Mononuclear cell (primary cell): ENCODE measurements at places on chromosomes 4 and X. TPM values are rescaled to one million over a fixed set of nuclear protein-coding genes. Genes with fewer than 3 reads are reported as not detected.

The PRSS12 gene
- total RNA-seq, result 0.21 TPM

The SPATA4 gene
- total RNA-seq, result not detected

The STBD1 gene
- total RNA-seq, result not detected

The TSPAN6 gene
- 0.94 TPM for total RNA-seq

The ESX1 gene
- total RNA-seq, result not detected

The POF1B gene
- total RNA-seq, result 0.21 TPM

The ARMCX2 gene
- 0.94 TPM for total RNA-seq

The UGT2A1 gene
- total RNA-seq, result not detected

The HERC3 gene
- 50.2 TPM for total RNA-seq

The DDIT4L gene
- total RNA-seq, result 0.21 TPM

The MFAP3L gene
- 23.0 TPM for total RNA-seq

The WDR45 gene
- total RNA-seq, result 48.7 TPM

The AFF2 gene
- total RNA-seq, result 16.2 TPM

The RPA4 gene
- 0.42 TPM for total RNA-seq

The TRIM61 gene
- 0.52 TPM for total RNA-seq

The TEX11 gene
- not detected for total RNA-seq

The ADRA2C gene
- total RNA-seq, result not detected

The TCEAL6 gene
- total RNA-seq, result not detected

The GYG2 gene
- total RNA-seq, result not detected

The CXCL5 gene
- 9.6 TPM for total RNA-seq
